ENCODE measurements at places on chromosomes 3 and 15.

DNA sequence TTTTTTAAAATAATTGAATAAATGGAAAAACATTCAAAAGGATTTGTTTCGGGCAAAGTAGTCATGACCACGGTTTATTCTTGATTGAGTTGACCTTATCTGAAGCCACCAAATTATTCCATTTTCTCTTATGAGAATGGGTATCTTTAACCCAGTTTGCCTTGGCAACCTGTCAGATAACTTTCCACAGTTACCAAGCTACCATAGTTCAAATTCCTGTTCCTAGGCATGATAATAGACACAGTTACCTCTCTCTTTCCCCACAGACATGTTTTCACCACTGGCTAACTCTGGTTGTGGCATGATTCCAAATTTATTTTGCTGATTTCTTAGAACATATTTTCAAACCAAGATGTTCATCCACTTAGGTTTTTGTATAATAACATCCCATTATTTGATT lies 84.9 kb downstream of the NECTIN3 start:
- DNase-seq, result no peak

DNA sequence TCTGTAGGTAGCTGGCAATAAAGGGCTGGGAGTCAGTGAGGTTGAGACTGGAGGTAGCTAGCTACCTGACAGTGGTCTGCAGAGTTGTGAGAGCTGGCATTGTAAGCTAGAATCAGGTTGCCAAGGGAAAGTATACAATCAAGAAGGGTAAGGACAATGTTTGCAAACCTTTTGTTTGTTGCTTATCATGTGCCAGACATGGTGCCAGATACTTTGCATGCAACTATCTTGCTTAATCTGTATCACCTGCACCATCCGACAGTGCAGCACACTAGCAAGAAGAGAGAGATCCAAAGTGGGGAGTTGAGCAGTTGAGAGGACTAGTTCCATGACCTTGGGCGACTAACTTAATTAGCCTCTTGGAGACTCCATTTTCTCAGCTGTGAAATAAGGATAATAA lies 236.4 kb downstream of the PDCD6IP start:
- no peak for DNase-seq

GRCh38 chr3:167863811-167864551 lies 128.5 kb downstream of the SERPINI1 start:
- DNase-seq, result no peak

DNA sequence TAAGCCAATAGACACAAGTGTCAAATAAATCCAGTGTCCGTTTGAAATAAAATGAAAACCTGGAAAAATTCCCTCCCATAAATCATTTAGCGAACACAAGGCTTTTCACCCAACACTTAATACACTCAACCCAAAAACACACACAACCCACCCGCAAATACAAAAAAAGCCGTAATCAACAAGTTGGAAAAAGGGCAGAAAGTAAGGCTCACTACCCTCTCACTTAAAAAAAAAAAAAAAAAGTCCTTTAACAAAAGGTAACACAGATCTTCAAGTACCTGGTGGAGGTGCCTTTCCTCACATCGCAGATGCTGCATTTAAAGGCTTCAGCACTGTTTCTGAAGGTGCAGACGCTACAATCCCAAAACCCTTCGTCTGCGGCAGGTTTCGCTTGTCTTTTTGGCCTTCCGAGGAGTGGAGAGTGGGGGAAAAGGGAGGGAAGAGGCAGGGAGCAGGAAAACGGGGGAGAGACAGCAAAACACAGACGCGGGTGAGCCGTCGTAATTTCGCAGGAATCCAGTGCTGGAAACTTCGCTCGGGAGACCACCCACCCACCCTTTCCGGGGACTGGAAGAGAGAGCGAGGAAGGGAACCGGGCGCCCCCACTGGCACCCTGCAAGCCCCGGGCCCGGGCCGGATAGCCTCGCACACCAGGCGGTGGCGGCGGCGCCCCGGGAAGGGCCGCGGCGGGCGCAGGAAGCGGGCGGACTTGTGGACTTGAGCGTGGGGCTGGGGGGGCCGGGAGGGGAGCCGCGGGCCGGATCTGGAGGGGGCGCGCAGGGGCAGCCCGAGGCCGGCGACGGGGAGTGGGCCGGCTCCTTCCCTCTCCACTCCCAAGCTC lies 401.8 kb downstream of the SHQ1 start:
- no peak for DNase-seq

GRCh38 chr3:116552246-116552645 lies 107.0 kb upstream of the LSAMP start:
- no peak for DNase-seq

GRCh38 chr3:194906229-194906629 lies 220.5 kb downstream of the FAM43A start:
- no peak for DNase-seq

- no peak for DNase-seq
These were observed at the start of gene B3GALNT1 for GRCh38 chr3:161104561-161105551. Gene B3GALNT1, minus strand, starts transcription at chr3:161105349. Its CDS starts 18,595 bp downstream, at chr3:161086754.

DNA sequence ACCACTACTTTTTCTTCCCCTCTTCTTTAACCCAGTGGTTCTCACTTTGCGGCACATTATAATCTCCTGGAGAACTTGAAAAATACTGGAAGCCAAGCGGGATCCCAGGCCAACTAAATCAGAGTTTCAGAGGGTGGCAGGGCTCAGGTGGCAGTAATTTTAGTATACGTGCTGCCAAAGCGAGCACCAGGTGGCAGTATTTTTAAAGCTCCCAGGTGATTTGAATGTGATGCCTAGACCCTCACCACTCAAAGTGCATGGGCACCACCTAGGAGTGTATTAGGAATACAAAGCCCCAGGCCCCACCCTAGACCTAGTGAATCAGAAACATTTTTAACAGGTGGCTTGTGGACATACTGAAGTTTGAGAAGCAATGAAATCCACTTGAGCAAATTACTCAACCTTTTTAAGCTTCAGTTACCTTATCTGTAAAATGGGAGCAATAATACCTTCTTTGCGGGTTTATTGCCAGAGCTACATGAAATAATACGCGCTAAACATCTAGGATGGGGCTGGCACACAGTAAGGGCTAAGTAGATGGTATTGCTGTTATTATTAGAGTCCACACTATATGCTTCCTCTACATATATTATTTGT lies 8.3 kb downstream of the B3GALNT1 start:
- DNase-seq, result no peak

GRCh38 chr3:9955611-9956352 lies 3.6 kb upstream of the PRRT3 start:
- no peak for DNase-seq

DNA sequence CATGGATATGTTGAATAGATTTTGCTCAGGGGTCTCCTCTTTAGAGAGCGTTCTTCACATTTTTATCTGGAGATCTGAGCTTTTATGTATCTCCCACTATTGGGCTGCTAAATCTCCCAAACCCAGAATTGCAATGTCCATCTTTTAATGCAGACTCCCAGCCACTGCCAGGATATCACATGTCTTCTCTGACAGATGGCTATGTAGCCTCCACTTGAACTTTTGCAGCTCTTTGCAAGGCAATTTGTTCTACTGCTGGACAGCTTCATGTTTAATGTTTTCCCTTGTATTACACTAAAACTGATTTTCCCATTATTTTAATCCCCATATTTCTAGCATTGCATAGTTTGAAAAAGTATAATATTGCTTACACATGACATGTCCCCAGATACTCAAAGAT lies 177.2 kb downstream of the LPP start:
- DNase-seq, result no peak

DNA sequence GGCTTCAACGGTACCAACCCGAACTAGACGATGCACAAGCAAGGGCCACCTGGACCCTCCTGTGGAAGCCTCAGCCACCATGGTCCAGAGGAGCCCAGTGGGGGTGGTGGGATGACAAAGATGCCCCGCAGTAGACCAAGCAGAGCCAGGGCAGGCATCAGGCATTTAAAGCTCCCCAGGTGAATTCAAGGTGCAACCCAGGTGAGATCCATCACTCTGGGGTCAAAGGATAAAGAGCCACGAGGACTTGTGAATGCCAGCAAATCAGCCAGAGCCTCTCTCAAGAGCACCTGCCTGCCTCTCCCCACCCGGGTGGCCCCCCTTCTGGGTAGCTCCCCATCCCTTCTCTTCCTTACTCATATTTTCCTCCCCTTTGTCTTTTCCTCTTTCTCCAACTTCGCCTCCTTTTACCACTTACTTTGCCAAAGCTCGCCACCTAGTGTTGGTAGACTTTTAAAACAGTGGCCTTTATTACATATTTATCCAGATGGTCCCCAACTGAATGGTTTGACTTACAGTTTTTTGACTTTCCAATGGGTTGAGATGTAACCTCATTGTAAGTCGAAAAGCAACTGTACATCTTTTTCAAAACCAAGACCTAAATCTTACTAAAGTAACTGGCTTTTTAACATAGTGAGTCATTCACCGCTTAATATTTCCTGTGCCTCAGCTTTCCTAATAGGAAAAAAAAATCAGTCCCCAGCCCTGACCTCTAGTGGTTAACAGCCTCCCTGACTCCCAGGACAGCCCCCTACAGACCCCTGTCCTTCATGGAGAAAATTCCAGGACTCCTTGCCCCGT lies 18.8 kb downstream of the PLA2G4F start:
- DNase-seq, result peak; percentile 58

GRCh38 chr15:90055182-90055581 lies 47.1 kb downstream of the IDH2 start:
- DNase-seq, result no peak

Measured in vagina (tissue), 2 donors.